ENCODE measurements at places on chromosomes 16 and 17.

DNA sequence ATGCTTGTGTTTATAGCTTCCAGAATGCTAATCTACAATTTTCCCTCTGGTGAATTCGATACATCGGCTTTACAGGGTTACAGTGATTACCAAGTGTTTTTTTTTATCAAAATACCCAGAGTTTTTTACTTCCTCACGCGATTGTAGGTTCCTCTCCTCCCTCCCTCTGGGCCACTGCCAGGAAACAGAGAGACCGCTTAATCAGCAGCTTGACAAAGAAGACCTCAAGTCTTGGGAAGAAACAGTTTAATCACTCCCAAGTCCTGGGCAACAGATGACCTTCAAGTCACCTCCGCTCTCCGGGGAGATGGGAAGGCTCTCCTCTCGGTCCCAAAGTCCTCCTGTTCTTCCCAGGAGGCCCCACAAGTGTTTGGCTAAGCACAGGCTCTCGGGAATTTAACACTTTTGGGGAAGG is 23.5 kb downstream of the SMTNL2 start:
- no peak for DNase-seq

DNA sequence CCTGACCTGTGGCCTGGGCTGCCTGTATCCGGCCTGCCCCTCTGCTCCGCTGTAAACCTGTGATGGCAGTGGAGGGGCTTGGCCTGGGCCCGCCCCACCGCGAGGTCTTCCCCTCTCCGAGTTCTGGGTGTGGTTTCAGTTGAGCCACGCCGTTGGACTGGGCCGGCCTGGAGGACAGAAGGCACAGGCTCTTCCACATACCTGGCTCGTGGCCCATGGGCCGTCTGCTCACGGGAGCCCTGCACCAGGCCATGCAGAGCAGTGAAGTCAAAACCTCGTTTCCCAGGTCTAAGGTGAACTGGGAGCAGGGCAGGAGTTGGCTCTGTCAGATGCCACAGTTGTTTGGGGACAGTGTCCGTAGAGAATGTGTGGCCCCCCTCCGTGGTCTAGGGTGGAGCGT is 5.6 kb upstream of the RNPS1 start:
- no peak for DNase-seq

DNA sequence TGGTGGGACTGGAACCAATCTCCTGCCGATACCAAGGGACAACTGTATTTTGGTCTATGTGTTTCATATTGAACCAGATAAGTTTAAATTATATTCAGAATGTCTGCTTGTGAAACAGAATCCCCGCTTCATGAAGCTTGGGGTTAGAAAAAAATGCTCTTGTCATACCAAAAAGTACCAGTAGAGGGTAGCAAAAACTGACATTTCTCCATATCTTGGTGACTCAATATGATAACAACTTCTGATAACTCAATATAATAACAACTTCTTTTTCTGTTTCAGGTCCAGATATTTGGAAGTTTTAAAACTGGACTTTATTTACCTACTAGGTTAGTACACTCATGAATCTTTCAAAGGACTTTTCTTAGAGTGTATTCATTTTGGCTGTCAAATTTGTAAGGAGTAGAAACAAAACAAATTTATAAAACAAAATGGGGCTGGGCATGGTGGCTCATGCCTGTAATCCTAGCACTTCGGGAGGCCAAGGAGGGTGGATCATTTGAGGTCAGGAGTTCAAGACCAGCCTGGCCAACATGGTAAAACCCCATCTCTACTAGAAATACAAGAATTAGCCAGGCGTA is 52.3 kb upstream of the ADCY7 start:
- DNase-seq = no peak

- no peak for DNase-seq
Observed at GRCh38 chr16:11547118-11547916, 39.4 kb downstream of the LITAF start.

GRCh38 chr17:44565866-44566443 is 8.7 kb downstream of the FZD2 start:
- no peak for DNase-seq

DNA sequence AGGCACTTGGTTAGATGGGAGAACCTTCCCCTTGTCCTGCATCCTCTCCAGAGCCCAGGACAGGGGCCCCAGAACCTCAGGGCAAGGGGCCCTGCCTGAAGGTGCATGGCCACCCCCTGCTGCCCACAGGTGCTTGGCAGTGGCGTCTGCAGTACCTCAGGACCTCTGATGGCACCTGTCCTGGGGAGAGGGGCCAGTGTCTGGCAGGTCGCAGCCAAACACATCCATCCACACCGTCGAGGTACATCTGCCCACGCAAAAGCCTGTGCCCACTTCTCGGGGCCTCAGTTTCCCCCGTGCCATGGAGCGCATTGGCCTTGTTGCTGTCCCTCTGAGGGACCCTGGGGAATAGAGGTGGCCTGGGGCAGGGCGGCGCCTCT is 9.3 kb downstream of the MAP2K3 start:
- no peak for DNase-seq
